ENCODE measurements at places on chromosomes 5 and 9.

DNA sequence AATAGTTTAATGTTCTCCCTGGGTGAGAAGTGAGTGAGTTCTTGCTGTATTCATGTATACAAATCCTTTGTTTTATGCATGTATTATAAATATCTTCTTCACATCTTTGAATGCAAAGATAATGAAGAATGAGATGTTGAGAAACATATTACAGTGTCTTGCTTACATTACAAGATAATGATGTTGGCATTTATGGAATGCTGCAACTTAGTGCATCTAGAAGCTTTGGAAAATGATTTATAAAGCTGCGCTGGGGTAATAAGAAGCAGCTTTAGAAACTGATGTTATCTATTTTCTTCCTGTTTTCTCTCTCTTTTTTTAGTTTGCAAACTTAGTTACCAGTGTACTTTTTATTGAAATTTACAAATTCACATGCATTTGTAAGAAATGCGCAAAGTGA lies 673.4 kb downstream of the KCTD16 start:
- no peak for DNase-seq

- no peak for DNase-seq
Observed at GRCh38 chr9:134488331-134489280, 153.0 kb upstream of the COL5A1 start.

DNA sequence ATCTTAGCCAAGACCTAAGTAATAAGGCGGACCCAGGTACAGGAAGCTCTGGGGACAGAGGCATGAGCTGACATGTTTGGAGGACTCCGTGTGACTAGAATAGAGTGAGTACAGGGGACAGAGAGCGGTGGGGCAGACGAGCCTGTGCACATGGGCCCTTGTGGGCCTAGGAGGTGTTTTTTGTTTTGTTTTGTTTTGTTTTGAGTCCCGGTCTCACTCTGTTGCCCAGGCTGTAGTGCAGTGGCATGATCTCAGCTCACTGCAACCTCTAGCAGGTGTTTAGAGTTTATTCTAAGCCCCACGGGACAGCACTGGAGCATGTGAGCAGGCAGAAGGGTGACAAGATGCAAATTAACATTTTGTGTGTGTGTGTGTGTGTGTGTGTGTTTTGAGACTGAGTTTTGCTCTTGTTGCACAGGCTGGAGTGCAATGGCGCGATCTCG lies 3.1 kb upstream of the EEIG1 start:
- no peak for DNase-seq

DNA sequence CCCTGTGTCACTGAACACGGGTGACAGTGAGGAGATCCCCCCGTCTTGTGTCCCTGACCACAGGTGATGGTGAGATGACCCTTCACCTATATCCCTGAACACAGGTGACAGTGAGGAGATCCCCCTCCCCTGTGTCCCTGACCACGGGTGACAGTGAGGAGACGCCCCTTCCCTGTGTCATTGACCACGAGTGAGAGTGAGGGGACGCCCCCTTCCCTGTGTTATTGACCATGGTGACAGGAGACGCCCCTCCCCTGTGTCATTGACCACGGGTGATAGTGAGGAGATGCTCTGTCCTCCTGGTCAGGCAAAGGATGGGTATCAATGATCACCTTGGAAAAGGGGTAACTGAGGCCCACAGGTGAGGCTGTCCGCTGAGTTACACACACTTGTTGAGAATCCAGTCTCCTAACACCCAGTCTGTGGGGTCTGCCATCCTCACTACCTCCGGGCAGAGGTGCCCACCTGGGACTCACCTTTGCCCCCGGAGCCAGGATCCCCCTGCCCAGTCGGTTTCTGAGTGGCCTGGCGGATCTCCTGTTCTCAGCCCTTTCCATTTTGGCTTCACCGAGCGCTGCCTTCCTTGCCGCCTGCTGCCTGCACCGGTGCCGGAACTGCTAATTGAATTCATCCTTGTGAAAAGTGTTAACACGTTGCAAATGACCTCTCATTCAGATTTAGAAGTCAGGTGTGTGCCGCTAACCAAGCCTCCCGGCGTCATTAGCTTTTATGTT lies 68.2 kb upstream of the BARHL1 start:
- DNase-seq: no peak

- DNase-seq: no peak
Observed at GRCh38 chr9:32603914-32604852, 31.2 kb upstream of the NDUFB6 start.

- DNase-seq: no peak
Observed at GRCh38 chr9:115328228-115328627, 210.3 kb upstream of the TNC start.

DNA sequence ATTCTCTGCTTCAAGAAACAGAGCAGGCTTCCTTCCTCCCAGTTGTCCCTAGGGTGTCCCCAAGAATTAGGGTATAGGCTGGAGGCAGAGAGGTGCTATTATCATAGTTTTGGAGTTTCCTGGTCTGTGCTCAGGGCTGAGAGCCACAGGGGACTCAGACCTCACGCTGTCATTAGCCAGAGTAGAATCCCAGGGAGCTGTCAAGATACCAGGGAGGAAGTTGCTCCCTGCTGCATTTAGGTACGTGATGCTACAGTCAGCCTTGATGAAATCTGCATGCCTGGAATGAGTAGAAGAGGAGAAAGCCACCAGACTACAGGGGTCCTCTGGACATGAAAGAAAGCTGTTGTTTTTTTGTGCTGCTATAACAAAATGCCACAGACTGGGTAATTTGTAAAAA lies 273.2 kb downstream of the SH3GL2 start:
- no peak for DNase-seq

GRCh38 chr5:34715711-34716110 lies 59.6 kb downstream of the RAI14 start:
- no peak for DNase-seq

GRCh38 chr9:89380437-89381307 lies 62.4 kb downstream of the SECISBP2 start:
- no peak for DNase-seq

GRCh38 chr9:136572003-136572827 lies 26.4 kb upstream of the NOTCH1 start:
- no peak for DNase-seq

DNA sequence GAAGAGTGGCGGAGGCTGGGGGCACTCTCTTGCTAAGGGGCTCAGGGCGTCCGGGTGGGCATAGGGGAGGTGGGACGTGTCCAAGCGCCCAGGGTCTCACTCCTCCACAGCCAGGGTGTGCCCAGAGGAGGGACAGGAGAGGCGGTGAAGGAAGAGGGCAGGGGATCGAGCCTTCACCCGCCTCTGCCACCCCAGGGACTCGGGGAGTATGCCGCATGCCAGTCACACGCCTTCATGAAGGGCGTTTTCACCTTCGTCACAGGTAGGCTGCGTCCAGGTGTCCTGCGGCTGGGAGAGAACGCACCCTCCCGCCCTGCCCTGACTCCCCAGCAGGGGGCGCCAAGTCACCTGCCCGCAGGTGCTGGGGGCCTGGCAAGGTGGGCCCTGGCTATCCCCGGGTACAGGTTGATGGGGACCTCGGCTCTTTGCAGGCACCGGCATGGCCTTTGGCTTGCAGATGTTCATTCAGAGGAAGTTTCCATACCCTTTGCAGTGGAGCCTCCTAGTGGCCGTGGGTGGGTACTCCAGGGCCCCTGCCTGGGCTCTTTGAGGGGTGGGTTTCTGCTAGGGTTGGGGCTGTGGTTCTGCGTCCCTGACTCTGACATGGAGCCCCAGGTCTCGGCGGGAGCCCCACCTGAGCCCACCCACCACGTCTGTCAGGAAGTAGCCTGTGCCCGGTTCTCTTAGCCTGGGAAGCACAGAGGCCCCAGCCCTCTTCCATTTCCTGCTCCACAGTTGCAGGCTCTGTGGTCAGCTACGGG lies 552 bp downstream of the TMEM141 start:
- DNase-seq: peak; percentile 62

GRCh38 chr9:421896-422295 lies 207.2 kb downstream of the DOCK8 start:
- DNase-seq: no peak

DNA sequence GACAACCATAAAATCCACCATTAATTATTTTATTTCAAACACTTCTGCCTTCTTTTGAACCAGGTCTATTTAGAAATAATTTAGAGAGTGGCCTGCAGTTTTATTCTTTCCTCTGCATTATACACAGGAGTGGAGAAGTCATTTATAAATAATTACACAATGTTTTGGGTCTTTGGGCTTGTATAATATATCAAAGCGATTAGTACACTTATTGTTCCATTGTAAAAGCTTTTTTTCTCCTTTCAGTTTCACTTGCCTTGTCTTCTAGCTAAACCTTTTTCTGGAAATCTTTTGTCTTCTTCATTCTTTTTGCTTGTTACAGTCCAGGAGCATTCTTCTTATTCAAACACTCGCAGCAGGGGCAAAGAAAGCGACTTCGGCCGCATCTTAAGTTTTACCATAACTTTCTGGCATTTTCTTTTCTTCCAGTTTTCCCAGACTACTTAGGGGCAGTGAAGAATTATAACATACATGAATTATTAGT lies 7.3 kb upstream of the NEUROG1 start:
- DNase-seq: no peak

DNA sequence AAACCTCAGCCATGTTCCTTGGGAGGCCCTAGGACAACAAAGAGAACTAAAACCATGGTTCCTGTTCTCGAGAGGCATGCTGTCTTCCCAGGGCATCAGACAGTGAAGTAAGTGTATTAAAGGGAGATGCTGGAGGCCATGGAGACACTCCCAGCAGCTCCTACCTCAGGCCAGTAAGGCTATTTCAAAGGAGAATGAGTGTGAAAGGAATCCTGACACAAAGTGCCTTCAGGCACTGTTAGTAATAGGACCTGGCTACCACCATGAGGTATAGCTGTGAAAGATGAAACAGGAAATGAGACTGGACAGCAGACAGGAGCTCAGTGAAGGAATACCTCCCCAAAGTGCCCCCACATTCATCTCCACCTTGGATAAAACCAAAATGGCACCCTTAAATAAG lies 71.0 kb downstream of the FANCC start:
- no peak for DNase-seq

- no peak for DNase-seq
Observed at GRCh38 chr5:136435946-136436543, 70.7 kb upstream of the TRPC7 start.
